ENCODE measurements at places on chromosomes 5 and 9. TPM values are rescaled to one million over a fixed set of nuclear protein-coding genes. Genes with fewer than 3 reads are reported as not detected.

Gene FBXO4
- total RNA-seq = 7.9 TPM

Gene PALM2AKAP2
- total RNA-seq = 9.9 TPM

Gene IL3
- total RNA-seq = not detected

Gene C9
- total RNA-seq = 0.51 TPM

DNA sequence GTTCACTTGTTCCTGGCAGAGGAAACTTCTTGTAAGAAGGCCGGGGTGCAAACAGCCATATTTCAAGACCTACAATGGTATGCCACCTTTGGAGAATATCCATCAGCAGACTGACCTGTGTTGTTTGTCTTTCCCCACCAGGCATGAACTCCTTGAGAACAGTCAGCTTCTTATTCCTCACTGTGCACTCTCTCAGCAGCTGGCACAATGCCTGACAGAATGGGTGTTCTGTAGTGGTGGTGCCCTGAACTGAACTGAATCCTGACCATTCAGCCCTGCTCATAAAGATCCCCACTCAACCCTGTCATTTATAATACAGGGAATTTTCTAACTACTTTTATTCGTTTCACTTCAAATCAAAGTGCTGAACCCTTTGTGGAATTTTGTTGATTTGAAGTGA lies 206.9 kb downstream of the COX7C start:
- DNase-seq = no peak

DNA sequence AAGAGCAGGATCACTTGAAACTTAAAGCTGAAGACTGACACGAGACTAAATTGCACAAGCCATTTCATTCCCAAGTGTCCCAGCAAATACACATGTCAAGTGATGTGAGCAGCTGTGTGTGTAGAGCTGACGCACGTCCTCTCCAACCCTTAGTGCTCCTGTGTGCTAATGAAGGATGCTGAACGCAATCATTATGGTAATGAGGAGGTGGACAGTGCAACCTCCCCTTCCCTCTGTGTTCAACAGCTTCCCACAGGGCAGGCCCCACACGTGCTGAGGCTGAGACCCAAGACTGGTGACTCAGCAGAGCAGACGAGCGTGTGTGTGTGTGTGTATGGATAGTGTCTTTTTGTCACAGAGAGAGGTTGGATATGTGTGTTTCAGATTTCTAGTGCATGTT lies 702.1 kb downstream of the SEMA5A start:
- no peak for DNase-seq

DNA sequence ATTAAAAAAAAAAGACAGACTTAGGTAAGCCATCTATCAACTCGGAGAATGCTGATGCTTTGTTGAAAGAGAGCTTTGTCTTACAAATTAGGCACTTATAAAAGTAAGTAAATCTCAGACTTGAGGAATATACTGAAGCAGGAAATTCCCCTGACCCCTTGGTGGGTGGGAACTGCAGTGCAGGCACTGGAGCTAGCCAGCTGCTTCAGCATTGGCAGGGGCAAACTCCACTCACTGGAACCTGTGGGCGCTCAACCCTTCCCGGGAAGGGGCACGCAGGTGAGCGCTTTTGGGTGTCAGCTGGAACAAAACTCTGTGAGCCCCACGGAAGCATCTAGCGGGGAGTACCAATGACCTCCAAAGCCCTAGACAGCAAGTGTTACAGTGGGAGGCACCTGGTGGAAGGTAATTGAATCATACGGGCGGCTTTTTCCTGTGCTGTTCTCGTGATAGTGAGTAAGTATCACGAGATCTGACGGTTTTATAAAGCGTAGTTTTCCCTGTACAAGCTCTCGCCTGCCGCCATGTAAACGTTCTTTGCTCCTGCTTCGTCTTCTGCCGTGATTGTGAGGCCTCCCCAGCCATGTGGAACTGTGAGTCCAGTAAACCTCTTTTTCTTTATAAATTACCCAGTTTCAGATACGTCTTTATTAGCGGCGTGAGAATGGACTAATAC lies 628.0 kb upstream of the CDH18 start:
- no peak for DNase-seq
